ENCODE measurements at places on chromosomes 6 and 20.
A peak's percentile ranks its signal among the peaks of the same experiment; 100 is the strongest.

- DNase-seq, result no peak
These were observed 283.4 kb upstream of the TBX18 start for GRCh38 chr6:85047818-85048217.

- no peak for DNase-seq
These were observed 132.4 kb upstream of the SYNDIG1 start for GRCh38 chr20:24337069-24337468.

DNA sequence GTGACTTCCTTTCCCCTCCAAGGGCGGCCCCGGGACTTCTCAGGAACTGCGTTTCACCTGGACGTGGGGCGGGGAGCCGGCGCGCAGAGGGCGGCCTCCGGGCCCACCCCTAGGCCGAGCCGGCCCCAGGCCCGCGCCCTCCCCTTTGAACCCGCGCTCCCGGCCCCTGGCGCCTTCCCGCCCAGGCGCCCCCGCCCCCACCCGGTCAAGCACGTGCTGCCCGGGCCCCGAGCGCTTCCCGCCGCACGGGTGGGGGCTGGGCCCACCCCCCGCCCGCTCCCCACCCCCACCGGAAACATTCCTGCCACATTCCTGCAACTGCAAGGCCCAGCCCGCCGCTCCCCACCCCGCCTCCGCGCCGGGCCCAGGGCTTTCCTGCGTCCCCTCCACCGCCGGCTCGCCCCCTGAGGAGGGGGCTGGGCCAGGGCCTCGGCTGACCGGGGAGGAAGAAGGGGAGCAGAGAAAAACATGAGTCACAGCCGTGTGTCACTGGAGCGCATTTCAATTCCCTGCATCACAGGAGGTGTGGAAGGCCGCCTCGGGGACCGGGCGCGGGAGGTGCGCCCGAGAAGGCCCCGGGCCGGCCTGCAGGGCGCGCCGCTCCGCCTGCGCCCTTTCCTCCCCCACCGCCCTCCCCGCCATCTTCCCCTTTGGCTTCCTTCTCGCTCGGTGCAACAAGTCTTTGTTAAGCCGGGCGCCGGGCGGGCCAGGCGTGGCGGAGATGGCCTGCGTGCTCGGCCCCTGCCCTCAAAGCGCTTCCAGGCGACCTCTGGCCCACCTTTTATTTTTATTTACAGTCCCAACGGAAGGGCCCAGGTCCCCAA, 1.2 kb upstream of the HMGA1 start:
- peak; percentile 76 for DNase-seq

DNA sequence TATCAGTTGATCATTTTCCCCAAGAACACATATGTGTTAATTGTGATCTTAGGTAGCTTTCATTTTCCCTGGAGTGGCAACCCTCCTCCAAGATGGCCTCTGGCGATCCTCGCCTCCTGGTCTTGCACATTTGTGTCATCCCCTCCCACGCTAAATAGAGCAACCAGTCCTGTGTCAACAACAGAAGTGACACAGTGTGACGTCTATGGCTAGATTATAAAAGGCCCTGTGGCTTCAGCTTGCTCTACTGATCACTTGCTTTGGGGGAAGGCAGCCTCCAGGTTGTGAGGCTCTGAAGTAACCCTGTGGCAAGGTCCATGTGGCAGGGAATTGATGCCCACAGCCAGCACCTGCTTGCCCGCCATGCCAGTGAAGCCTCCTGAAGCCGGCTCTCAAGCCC, 30.6 kb upstream of the PPP1R14C start:
- DNase-seq, result no peak

DNA sequence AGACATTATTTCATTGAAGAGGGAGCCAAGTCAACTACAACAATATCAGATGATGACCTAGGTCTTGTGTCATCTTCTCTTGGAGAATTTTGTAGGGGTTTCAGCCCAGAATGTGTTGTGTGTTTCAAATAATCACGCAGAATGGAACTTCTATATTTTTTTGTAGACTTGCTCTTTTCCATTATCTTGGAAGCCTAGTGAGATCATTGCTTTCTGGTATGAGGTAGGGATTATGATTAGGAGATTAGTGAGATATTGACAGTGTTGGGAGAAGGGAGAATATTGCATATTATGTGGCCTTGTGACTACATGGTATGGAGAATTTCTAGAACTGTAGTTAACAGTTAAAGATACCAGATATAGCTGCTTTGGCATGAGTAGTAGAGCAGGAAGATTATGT, 423.6 kb upstream of the PLCB4 start:
- DNase-seq, result no peak

DNA sequence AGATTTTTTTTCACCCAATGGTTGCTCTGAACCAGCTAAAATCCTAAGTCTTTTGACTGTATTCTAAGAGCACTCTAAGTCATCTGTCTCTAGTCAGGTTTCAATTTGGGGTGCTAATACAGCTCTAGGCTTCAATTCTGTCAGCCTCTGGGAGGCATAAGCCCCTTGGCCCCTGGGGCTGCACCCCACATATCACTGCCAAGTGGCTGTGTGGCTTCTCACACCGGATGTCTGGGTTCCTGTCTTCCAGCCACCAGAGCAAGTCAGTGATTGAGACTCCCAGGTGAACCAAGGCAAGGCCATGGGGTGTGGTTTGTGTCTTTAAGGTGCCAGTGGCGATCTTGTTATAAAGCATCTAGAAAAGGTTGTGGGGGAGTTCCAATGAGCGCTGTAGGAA, 136.5 kb downstream of the TMEM242 start:
- no peak for DNase-seq

- DNase-seq, result no peak
These were observed 296.0 kb downstream of the CDH4 start for GRCh38 chr20:61548069-61548468.

- DNase-seq, result no peak
These were observed 693 bp upstream of the SLC29A1 start for GRCh38 chr6:44222486-44223318.

DNA sequence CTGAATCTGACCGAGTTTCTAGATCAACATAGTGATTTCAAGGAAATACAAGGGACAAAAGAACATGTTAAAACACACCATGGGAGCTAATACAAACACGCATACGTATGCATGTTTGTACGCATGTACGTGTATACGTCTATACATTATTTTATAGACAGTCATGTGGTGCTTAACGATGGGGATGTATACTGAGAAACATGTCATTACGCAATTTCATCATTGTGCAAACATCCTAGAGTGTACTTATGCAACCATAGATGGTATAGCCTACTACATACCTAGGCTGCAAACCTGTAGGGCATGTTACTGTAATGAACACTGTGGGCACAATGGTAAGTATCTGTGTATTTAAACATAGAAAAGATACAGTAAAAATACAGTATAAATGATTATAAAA, 25.0 kb upstream of the NELFCD start:
- no peak for DNase-seq

GRCh38 chr20:8293750-8294149, 161.7 kb downstream of the PLCB1 start:
- no peak for DNase-seq

DNA sequence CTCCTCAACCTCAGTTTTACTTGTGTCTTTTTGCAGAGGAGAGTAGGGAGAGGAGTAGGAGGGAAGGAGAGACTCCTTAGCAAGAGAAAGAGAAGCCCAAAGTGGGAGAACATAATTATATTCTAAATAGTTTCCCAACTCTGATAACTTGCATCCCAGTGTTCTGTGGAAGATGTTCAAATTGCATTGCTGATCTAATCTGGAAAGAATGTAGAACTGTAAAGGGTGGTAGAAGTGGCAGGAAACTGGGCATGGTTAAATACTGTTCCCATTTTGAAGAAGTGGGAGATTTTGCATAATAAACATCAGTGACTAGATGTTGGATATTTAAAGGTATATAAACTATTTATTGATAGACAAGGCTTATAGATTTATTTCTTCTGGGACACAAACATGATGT, 42.6 kb upstream of the HMGN3 start:
- no peak for DNase-seq

DNA sequence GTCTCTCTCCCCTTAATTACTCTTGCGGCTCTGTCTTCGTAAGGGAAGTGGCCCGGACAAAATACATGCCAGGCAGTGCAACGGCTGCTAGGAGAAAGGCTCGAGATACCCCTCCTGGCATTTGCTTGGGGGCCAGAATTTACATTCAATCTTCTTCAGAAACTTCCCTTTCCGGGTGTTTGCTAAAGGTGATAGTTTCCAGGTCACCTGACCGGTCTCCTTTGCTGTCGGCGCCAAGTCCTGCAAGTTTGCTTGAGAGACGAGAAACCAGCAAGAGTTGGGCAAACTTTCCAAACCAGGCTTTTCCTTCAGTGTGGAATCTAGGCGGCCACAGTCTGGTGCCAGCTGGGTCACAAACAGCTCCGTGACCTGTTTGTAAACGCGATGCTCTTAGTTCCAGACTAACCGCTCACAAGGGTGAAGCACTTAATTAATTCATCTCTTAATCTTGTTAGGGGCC, 563 bp upstream of the SRSF3 start:
- DNase-seq, result peak; percentile 67

DNA sequence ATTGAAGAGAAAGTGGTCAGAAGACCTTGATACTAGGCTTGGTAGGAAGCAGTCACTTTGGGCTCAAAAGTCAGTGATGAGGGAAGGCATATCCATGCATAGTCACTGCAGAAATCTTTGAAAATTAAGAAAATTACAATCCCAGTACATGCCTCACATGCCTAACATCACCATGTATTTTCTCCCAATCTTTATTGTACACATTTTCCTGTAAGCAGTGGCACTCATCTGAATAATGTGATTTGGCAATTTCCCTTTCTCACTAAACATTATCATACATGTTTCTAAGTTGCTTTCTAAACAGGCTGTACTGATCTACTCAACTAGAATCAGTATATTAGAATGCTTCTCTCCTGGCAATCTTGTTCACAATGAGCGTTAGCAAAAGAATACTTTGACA, 280.7 kb upstream of the SUPT3H start:
- DNase-seq, result no peak

GRCh38 chr6:131950767-131951575, at the start of gene CCN2:
CCN2 (minus strand) TSS chr6:131951372; CDS start chr6:131951172, 200 bp downstream.
- peak; percentile 86 for DNase-seq

GRCh38 chr6:136035378-136036070, 184.0 kb downstream of the PDE7B start:
- DNase-seq, result no peak

DNA sequence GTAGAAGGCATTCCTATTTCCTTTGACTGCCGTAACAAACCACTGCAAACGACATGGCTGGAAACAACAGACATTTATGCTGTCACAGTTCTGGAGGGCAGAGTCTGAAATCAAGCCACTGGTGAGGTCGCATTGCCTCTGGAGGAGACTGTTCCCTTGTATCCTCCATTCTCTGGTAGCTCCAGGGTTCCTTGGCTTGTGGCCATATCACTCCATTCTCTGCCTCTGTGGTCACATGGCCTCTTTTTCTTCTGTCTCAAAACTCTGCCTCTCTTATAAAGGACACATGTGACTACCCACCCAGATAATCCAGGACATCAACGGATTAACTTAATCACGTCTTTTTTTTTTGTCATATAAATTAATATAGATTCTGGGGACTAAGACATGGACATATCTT, 84.4 kb downstream of the LYRM2 start:
- no peak for DNase-seq

GRCh38 chr20:37336369-37337207, 9.4 kb upstream of the SRC start:
- peak; percentile 75 for DNase-seq

DNA sequence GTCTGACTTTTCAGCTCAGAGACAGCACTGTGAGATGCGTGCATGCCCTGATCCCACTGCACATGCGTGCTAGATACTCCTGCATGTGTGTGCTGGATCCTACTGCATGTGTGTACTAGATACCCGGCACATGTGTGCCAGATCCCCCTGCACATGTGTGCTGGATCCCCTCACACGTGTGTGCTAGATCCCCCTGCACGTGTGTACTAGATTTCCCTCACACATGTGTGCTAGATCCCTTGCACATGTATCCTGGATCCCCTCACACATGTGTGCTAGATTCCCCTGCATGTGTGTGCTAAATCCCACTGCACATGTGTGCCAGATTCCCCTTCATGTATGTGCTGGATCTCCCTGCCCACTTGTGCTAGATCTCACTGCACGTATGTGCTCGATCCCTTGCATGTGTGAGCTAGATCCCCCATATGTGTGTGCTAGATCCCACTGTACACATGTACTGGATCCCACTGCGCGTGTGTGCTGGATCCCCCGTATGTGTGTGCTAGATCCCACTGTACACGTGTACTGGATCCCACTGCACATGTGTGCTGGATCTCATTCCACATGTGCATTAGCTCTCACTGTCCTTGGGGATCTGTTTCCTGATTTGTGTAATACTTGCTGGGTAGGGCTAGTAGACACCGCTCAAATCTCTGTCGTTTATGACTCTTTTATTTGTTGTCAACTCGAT, 214.6 kb downstream of the SMOC2 start:
- no peak for DNase-seq

- no peak for DNase-seq
These were observed 44.5 kb downstream of the SLC52A3 start for GRCh38 chr20:723756-724155.

GRCh38 chr20:39698752-39699151, 736.6 kb downstream of the DHX35 start:
- no peak for DNase-seq

- no peak for DNase-seq
These were observed 75.0 kb downstream of the SHLD1 start for GRCh38 chr20:5825130-5825719.

DNA sequence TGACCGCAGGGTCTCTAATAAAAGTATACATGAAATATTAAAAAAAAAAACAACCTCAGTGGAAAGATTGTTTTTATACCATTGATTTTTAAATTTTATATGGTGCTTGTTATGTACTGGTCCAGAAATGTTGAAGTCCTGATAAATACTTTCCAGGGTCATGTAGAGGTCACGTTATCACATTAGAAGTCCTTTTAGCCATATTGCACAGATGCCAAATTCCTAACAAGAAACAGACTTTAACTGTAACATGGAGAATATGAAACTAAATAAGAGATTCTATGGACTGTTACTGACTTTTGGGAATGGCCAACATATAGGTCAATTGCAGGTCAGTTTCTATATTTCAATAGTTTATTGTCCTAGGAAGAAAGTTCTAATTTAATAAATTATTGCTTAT, 89.0 kb downstream of the ADGRB3 start:
- DNase-seq, result no peak

GRCh38 chr20:40335437-40335836, 353.6 kb downstream of the MAFB start:
- DNase-seq, result no peak
